ENCODE measurements at places on chromosomes 7 and 10.
A peak's percentile ranks its signal among the peaks of the same experiment; 100 is the strongest.

GRCh38 chr10:26438534-26439341 is 597 bp downstream of the APBB1IP start:
- no peak for DNase-seq

GRCh38 chr10:68600041-68600778 is 40.1 kb downstream of the TET1 start:
- peak; percentile 80 for DNase-seq

- DNase-seq = no peak
Observed at GRCh38 chr7:70285854-70286253, 687.6 kb downstream of the AUTS2 start.

- no peak for DNase-seq
Observed at GRCh38 chr7:131104596-131105293, 222.9 kb upstream of the MKLN1 start.

GRCh38 chr7:107172276-107173032 is 3.7 kb downstream of the HBP1 start:
- DNase-seq = no peak

DNA sequence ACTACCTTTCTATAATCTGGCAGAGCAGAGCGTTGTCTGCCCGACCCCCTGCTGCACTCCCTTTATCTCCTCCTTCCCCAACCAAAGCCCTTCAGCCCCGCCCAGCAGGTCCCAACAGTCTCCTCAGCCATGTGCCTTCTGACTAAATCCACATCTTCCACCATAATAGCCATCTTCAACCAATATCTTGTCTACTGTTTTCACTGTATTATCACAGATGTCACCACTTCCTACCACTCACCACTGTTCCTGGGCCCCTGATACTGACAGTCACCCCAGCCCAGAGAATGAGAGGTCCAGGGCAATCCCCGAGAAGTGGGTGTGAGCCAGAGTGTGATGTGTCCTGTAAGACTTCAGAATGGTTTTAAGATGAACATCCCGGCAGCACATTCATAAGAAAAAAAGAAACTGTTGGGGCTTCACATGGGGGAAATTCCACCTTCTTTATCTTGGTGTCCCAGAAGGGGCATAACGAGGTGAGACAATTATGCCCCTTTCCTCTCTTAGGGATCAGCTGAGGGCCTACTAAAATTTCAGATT is 25.3 kb downstream of the CCDC6 start:
- no peak for DNase-seq

DNA sequence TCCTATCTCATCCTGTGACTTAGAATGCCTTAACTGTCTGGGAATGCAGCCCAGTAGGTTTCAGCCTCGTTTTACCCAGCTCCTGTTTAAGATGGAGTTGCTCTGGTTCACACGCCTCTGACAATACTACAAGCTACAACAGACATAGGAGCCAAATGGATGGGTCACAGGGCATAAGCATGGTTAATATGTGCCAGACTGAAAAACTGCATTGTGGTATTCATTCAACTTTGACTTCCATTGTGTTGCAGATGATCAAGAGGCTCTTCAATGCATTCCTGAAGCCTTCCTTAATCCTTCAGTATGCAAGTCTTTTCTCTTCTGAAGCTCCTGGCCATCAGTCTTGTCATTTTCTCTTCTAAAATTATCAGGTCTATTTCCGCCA is 20.3 kb upstream of the RNF32 start:
- no peak for DNase-seq

DNA sequence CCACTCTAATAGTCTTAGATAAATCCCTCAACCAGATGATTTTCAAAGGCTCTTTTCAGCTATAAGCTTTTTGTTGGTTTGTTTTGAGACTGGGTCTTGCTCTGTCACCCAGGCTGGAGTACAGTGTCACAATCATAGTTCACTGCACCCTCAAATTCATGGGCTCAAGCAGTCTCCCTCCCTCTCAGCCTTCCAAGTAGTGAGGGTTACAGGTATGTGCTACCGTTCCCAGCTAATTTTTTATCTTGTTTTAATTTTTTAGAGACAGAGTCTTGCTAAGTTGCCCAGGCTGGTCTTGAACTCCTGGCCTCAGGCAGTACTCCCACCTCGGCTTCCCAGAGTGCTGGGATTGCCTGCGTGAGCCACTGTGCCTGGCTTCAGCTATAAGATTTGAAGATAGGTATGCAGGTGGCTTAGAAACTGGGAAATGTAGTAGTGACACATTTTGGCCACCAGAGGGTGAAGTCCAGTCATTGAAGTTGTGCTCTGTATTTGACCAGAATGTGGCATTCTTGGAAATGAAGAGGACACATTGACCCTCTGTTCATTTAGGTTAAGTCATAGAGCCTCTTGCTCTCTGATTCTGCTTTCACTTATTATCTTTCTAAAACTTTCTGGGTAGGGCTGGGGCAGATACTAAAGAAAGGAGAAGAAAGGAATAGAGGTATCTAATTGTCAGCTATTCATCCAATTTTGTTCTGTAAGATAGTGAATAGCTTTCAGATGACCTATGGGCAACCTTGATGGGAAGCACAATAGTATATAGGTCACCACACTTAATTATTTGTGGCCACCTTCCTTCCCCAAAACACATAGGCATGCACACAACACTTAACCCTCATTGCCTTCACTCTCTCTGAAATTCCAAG is 36.0 kb downstream of the R3HCC1L start:
- DNase-seq = peak; percentile 44

- DNase-seq = no peak
Observed at GRCh38 chr7:26426096-26426495, 134.4 kb downstream of the SNX10 start.

DNA sequence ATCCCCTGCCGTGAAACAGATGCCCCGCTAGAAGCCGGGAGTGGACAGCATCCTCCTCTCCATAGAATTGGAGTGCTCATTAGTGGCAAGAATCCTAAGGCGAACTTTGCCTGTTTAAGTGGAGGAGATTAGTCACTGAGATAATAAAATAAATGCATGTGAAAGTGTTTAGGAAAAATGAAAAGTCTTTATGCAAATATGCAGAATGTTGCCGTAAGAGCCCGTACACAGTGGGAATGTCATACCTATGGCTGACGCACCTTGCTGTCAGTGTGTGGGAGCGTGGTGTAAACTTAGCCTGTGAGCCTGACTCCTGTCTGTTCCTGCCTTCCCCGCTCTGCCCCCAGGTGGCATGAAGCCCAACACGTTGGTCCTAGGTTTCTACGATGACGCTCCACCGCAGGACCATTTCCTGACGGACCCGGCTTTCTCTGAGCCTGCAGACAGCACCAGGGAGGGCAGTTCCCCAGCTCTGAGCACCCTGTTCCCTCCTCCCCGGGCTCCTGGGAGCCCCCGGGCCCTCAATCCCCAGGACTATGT is 1.7 kb upstream of the TRIP6 start:
- DNase-seq = no peak

DNA sequence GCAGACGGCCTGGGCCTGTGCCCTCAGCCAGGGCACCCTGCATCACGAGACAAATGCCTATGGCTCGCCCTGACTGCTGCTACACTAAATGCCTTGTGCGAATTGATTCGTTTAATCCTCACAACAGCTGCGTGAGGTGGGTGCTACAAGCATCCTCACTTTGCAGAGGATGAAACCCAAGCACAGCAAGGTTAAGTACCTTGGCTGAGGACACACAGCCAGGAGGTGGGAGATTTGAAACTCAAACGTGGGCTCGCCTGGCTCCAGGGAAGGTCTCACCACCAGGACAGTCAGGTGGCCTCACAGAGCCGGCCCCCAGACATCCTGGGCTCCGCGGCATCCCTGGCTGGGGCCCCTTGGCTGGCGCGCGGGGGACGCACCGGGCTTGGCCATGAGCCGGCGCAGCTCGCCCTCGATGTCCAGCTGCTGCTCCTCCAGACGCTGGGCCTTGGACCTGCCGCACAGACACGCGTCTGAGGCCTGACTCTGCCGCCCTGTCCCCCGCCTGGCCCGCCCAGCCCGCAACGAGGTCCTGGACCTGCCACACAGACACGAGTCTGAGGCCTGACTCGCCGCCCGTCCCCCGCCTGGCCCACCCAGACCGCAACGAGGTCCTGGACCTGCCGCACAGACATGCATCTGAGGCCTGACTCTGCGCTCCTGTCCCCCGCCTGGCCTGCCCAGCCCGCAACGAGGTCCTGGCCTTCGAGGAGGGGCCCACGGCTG is 22.0 kb downstream of the MICALL2 start:
- DNase-seq = no peak

DNA sequence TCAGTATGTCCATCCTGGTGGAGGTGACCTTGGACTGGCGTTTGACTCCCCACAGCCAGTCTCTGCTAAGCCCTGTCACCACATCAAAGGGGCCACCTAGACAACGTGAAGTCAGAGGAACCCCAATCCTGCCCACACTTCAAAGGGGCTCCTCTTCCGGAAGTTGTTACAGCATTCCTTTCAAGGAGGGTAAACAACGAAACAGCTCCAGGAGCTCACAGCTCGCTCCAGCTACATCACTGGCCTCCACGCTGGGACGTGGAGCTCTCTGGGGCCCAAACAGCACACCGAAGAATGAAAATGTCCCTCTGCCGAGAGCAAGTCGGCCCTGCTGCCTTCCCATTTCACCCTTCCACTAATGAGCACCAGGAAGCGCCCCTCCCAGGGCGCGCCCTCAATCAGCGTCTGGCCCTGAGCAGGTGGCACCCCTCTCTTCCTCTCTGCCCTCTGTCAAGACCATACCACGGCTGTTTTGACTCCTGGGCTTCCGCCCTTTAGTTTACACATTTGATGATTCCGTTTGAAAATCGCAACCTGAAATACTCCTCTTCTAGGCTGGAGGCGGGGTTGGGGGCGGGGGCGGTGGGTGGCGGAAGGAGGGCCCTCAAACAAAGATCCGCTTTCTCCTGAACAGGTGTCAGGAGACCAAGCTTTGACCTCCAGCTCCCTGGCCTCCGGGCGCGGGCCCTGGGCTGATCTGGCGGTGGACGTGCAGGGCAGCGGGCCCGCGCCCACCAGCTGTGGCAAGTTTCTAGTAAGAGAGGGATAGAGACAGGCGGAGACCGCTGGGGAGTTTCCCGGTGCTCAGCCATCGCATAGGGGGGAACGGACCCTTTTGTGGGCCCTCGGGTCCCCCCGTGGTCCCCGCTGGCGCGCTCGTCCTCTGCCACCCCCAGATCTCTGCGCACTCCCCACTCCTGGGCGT is 53.1 kb upstream of the KDM7A start:
- DNase-seq = no peak

- DNase-seq = peak; percentile 97
Observed at GRCh38 chr7:128003787-128004186, 27.4 kb downstream of the LRRC4 start.

DNA sequence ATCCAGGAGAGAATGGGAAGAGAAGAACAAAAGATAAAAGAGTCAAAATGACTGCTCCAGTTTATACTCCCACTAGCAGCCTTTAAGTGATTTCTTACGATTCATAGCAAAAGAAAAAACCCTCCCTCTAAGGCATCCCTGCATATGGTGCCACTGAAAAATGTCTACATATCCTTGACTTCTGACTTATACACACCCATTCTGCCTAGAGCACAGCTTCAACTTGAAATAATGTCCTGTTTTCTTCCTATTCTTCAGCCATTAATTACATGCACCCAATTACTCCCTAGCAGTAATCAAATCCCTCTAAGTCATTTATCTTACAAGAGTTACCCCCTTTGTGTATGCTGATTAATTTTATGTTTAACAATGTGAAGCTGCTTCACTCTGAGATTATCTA is 393.5 kb downstream of the HTR7 start:
- DNase-seq = no peak

DNA sequence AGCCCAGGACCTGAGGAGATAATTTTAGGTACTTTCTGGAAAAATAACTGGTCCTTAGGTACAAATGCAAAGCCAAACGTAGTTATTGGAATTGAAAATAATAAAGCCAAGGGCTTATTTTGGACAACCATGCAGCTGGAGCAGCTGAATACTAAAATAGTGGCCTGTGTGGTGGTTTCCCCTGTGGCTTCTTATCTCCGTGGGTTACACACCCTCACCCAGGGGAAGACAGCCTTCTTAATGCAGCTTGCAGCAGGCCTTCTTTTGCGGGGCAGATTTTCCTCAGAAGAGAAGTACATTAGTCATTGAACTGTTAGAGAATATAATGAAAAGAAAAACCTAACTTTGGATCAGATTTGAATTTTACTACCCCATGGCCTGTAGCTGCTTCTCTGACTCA is 133.5 kb downstream of the ST7 start:
- peak; percentile 10 for DNase-seq

DNA sequence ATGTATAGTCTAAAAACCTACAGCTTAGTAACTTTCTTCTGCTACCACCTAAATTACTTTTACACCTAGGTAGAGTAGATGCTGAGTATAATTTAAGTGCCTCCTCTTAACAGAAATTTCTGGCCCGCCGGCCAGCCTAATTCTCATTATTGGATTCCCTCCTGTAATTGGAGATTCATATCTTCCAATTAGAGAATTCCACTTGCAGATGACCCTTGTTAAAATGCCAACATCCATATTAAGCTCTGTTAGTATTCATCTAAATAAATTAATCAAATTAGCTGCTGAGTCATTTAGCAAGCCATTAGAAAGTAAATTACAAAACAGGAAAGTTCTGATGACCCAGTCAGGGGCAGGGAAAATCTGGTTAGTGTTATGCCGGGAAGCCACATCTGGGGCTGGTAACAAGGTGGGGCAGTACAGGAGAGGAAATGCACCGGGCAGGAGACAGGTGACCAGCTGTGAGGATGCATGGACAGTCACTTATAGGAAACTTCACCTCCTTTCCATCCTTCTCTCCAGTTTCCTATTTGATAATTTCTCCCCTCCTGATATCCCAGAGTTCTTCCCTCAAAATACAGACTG is 82.8 kb downstream of the ORC5 start:
- DNase-seq = no peak

GRCh38 chr7:127950233-127950935 is 80.9 kb downstream of the LRRC4 start:
- no peak for DNase-seq

DNA sequence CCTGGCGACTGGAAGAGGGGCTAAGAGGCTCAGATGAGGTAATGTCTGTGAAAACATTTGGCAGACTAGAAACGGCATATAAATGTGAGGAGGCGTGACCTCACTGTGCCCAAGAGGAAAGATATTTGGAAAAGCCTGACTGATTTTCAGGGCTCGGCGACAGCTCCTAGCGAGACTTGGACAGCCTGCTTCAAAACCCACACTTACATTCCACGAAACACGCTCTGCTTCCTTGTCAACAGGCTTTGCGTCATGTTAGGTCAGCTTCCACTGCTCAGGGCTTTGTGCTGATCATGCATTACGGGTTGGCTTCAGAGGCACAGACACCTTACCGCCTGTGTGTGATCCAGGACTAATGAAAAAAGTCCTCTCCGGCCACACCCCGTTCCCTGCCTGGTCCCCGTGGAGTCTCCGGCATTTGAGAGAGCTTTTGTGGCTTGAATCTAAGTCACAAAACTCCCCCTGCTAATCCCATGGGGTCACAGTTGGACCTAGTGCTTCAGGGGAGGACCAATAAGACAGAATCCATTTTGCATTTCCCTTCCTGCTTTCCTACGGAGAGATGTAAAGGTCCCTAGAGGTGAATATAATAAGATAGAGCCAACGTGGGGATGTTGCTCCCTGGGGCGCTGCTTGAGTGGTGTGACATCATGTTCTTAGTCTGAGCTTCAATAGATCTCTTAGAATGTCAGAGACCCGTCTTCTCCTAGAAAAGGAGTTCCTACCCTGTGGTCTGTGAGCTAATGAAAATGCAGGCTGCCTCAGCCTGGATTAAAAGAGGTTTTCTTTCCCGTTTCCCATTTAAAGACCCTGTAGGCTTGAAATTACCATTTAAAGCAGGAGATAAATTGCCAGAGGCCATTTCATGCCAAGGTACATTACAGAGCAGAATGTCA is 25.5 kb downstream of the FGFBP3 start:
- DNase-seq = no peak
